ENCODE measurements at places on chromosomes 7 and 10.

- DNase-seq: no peak
Observed at GRCh38 chr10:47152861-47153349, 147.1 kb upstream of the GDF10 start.

DNA sequence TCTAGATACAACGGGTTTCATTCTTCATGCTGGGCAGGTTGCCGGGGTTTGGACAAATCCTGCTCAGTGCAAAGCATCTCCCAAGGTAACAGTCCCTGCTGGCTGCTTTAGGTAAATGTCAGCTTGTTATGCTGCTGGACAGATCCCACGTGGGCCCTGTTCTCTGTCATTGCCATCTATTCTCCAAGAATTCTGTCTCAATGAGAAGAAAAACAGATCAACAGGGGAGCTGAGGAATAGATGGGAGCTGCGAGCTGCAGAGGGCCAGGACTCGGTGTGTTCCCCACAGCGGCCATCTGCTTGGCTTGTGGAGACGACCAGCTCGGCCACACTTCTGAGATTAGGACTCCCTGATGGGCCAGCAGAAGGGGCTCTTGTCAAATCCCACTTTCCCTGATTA, 235.2 kb downstream of the DPP6 start:
- DNase-seq: no peak

- no peak for DNase-seq
Observed at GRCh38 chr10:86657011-86657395, 2.7 kb downstream of the OPN4 start.

GRCh38 chr7:122556873-122557542, 141.9 kb downstream of the RNF133 start:
- DNase-seq: no peak

- DNase-seq: no peak
Observed at GRCh38 chr7:68420342-68421192, 1177.7 kb upstream of the AUTS2 start.

DNA sequence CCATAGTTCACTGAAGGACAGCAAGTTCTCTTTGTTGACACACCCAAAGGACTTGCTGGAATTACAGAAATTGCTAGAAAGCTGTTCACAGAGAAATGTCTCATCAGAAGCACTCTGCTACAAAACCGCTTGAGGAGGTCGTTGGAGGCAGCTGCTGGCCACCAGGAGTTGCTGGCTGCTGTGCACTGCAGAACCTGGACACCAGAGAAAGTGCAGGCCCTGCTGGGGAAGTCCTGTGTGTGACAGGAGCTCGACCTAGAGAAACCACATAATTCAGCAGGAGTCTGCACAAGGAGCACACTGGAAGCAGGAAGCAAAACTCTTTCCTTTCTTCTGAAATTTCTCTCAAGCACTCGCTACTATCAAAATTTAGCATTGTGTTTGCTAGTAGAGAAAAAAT, 461.5 kb upstream of the GHITM start:
- no peak for DNase-seq

DNA sequence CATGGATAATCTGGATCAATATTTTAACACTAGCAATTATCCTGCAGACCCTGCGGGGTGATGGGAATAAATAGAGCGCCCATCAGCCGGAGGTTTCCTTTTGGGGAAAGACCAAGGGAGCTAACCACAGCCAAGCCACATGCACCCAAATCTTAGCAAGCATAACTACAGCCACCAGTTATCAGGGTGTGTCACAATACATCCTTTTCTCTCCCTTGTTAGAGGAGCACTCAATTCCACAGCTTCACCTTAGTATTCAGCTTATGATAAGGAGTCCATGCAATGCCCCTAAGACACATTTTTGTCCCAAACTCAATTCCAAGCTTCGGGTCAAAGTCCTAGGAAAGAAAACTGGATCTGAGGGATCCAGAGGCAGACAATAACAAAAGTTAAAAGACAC, 15.9 kb downstream of the TOMM7 start:
- no peak for DNase-seq

DNA sequence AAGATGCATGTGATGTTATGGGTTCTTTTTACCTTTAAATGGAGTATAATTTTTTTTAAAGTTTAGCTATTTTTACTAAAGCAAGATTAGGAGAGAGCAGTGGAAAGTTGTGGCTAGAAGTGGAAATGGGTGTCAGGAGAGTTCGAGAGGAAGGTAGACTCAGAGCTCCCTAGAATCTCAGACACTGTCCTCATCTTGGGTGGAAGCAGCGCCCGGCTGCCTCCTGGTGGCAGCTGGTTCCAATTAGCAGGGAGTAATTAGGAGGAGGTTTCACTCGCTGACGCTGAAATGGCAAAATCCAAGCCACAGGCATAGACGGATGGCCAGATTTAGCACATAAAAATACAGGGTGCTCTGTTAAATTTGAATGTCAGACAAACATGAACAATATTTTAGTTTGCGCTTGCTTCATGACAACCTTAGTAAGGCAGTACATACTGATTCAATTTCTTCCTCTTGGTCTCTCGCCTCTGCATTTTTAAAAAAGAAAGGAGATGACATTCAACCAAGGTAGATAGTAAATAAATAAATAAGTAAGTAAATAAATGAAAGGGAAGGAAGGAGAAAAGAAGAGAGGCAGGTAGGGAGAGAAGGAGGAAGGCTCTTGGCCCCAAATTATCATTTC, 58.5 kb downstream of the LGI1 start:
- DNase-seq: no peak

DNA sequence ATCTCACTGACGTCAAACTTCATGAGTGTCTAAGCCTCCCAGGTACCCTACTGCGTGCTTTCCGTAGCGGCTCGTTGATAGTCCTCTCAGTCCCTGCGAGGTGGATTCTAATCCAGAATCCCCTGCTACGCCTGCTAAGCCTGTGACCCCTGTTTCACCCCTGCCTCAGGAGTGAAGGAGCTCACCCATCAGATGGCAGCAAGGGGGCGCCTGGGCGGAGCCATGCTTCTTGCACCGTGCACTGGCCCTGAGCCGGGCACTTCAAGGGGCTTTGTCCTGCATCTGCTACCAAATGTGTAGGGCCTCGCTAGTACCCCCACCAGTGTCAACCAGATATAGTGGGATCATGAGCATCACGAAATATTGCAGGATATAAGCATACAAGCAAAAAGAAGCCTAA, 918 bp upstream of the STRA8 start:
- DNase-seq: no peak

DNA sequence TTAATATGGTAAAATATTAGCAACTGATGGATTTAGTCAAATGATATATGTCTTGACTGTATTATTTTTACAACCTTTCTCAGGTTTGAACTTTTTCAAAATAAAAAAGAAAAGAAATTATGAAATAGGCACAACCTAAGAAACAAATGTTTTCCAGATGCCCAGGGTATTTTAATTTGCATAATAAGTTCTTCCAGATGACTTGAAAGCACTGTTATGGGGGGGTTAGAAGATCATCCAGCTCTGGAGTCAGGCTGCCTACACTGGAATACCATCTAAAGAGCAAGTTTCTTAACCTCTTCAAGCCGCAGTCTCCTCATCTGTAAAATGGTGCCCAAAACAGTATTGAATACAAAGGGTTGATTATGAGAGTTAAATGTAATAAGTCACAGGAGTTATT, 32.1 kb downstream of the CREB3L2 start:
- DNase-seq: no peak

Measured in cortex of kidney (tissue), 1 donor.